ENCODE measurements at places on chromosomes 4 and X.
A peak's percentile ranks its signal among the peaks of the same experiment; 100 is the strongest.

GRCh38 chr4:959338-960139 lies 13.8 kb downstream of the DGKQ start:
- DNase-seq = no peak

- no peak for DNase-seq
Observed at GRCh38 chrX:52574416-52575275, 57.8 kb upstream of the XAGE1B start.

- DNase-seq = no peak
Observed at GRCh38 chr4:184645904-184646610, 3.2 kb downstream of the CASP3 start.

DNA sequence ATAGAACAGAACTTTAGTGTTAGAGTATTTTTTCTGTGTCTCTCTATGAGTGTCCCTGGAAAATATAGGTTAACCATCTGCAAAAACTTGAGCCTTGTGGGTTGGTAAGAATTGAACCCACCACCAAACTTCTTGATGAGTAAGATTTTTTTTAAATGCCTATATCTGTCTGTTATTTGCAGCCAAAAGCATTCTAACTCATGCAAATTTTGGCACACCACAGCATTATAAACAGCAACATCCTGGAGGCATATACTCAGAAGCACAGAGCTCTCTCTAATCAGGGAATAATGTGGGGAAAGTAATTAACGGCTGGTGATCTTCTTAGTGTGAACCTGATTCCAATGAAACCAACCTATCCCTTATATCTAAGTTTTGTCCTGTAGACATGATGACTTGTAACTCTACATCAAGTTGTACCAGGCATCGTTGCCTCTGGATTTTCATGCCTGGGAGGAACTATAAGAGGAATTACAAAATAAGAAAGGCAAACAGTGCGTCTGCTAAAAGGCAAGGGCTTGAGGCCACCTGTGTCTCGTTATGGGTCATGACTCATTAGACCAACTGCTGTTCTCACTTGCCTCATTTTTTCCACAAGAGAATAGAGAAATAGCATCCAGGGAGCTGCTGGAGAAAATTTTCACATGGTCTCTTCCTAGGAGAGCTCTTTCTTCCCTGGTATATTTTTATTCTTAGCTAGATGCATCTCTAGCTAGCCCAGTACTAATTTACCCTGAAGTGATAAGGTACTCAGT lies 202.4 kb downstream of the CHIC2 start:
- DNase-seq = peak; percentile 8

- DNase-seq = no peak
Observed at GRCh38 chr4:110484767-110485166, 8.8 kb downstream of the ENPEP start.

DNA sequence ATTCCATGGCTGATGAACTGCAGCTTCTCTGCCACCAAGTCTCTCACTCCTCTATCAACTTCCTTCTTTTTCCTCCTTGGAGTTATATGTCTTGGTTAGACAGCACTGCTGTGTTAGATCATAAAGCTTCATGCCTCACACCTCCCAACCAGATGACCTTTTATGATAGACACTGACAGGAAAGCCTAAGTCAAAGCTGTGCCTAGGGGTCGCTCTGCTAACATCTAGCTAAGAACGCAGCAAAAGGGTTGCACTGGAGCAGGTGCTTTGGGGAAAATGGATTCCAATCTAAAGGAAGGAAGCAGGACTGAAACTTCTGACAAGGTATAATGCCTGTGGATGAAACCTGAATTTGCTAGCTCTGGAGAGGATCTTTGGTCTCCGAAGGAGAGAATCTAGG lies 509.7 kb downstream of the SMARCA1 start:
- DNase-seq = no peak

GRCh38 chr4:67713529-67714247 lies 12.7 kb upstream of the UBA6 start:
- no peak for DNase-seq

GRCh38 chr4:13137390-13137789 lies 346.8 kb downstream of the RAB28 start:
- no peak for DNase-seq
